ENCODE measurements at places on chromosomes 13 and 19.

DNA sequence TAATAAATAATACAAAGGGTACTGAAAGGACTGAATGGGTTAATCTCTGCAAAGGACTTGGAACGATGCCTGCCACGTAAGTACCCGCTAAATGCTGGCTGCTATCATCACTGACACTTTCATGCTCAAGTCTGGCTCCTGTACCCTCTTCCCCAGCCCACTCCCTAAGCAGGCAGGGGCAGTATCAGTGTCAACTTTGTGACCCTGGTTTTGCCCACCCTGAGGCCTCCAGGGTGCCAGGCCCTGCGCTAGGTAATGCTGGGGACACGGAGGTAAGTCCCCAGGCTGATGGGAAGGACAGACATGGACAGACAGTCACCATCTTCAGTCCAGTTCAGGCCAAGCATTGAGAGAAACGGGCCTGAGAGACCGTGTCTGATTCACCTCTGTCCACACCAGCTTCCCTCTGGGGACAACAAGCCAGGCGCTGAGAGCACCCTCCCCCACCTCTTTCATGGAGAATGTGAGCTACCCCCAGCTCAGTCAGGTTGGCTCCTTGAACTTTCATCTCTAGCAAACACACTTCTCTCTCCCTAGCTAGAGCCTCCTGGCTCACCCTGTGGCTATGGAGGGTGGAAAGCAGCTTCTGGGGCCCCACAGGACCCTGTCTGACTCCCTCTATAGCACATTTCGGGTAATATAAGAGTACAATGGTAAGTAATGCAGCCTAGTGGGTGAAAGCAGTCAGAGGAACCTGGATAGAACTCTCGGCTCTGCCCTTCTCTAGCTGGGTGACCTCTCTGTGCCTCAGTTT, 800 bp downstream of the ETFB start:
- no peak for DNase-seq

DNA sequence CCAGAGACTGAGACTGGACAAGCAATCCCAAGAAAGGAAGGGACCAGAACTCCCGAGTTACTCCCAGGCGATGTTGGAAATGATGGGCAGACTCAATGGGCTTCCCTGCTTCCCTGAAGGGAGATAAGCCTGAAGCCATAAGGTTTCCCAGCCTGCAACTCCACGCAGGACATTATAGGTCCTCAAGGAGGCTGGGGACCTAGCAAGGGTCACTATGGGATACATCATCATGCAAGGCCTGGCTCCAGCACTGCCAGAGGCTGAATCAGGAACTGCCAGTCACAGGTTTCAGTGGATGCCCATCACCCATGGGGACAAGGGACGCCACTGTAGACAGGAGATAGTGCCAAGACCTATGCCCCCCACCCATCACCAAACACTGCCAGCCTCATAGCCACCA, 338.7 kb downstream of the IRS2 start:
- no peak for DNase-seq

DNA sequence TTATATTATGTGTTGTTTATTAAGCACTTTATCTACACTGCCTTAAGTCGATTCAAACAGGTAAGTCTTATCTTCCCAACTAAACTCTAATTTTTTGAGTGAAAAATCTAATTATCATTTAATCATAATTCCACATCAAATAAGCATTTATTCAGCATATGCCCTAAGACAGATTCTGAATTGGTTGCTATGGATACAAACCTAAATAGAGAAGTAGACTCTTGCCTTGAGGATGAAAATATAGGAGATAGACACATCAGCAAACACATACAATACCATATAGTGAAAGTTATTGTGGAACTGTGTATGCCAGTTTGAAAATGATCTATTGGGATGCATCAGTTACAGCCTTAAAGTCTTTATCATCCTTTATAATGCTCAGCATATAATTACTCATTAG, 1679.9 kb downstream of the SLITRK1 start:
- DNase-seq: no peak

DNA sequence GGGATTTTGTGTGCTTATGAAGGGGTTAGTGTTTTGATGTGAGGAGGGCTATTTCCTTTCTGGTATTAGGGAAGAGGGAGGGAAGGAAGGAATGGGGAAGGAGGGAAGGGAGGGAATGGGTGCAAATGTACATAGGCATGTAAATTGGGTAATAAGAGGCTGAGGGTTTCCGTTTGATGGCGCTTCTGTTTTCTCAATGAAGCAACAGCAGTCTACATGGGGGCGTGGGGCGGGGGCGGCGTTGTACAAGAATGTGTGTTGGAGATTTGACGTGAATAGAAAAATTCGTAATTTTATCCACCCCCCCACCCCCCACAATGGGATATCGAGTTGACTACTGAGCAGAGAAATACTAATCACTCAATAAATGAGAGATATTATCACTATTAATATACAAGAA, 52.5 kb downstream of the PDS5B start:
- DNase-seq: no peak

DNA sequence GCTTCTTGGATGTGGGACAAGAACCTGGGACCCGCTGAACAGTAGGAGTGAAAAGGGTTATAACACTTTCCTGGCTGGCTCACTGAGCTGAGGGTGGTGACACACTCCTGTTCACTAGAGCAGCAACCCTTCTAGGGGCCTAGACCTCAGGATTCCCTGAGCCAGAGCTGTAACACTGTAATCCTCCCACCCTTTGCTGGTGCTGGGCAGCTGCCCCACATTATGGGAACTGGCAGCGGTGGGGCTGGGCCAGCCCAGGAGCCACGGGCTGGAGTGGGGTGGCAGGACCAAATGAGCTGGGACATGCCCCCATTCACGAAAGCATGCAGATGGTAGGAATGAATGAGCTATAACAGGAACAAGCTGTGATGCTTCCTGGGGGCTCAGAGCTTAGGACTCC, 110.6 kb downstream of the B3GLCT start:
- DNase-seq: no peak

GRCh38 chr19:45408830-45409556, 2.5 kb downstream of the POLR1G start:
- DNase-seq: no peak

GRCh38 chr13:40697711-40698110, 31.3 kb upstream of the FOXO1 start:
- DNase-seq: no peak

GRCh38 chr13:47897411-47898050, 103.5 kb downstream of the SUCLA2 start:
- peak; percentile 26 for DNase-seq

DNA sequence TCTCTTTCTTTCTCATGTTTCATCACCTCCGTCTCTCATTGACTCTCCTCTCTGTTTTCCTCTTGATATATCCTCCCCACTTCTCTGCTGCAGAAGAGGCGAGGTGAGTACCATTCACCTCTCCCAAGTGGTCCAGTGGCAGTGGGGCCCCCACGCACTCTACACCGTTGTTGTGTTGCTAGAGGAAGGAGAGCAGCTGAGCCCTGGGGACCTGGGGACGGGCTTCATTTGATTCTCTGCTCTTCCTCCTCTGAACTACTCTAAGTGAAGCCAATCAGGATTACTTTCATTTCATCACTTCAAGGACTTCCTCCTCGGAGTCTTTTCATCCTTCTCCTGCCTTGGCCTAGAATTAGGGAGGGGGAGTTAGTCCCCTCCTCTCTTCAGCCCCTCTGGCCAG, 64.6 kb downstream of the CCNE1 start:
- DNase-seq: no peak

DNA sequence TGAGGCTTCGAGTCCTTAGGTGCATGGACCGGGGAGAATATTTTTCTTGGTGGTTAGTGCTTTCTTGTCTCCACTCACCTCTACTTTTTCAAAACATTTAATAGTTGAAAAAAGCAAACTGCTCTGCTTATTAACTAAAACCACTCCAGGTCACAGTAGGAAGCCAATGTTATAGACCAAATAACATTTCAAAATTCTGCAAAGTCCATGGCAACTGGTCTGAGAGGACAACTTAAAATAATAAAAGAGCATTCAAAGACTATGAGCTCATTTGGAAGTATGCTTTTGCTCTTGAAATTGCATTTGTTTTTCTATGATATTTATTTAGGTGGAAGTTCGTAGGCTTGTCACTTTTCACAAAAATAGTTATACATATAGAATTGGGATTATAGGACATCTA, 483.0 kb downstream of the DCT start:
- no peak for DNase-seq

DNA sequence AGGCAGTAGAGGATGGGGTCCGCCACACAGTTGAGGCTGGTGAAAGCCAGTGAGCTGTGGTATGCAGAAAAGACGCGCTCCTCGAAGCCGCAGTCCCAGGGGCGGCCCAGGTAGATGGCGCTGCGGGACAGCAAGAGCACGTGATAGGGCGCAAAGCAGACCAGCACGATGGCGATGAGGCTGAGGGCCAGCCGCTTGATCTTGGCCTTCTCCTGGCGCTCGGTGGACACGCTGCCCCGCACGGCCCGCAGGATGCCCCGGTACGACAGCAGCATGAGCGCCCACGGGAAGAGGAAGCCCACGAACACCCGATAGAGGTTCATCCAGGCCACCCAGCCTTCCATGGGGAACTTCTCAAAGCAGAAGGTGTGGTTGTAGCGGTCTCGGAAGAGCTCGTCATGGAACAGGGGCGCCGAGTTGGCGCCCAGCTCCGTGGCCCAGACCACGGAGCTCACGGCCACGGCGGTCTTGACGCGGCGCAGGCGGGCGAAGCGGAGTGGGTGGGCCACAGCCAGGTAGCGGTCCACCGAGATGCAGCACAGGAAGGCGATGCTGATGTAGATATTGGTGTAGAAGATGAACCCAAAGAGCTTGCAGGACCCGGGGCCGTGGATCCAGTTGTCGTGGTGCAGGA, 6.5 kb upstream of the OPA3 start:
- peak; percentile 84 for DNase-seq

DNA sequence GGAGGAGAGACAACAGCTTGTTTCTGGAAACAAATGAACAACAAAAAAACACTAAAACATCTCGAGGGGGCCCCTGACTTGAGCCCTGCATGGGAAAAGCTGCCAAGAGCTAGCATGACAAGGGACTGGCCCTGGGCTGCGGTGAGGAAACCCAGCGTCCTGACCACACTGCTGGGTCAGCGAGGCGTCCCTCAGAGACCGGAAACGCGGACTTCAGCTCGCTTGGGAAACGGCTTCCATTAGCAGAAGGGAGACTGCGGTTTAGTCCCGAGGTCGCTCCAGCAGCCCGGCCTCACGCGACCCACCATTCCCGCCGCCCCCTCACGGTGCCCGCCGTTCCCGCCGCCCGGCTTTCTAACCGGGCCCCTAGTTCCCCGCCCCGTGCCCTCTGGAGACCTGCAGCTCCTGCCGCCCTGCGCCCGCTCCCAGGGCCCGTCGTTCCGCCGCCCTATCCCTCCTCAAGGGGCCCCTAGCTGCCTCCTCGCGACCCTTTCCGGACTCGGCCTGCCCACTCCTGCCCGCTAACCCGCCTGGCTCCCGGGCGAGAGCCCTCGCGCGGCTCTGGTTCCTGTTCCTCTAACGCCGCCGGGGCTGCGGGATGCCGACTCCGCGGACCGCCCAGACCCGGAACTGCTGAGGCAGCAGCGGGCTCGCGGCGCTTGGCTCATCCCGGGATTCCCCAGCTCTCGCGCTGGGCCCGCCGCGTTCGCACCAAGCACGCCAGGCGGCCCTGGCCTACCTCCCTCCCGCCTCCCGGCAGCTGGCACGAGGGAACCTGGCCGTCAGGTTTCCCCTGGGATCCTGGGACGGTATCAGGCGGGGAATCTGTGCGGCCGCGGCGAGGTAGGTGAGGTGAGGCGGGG, at the start of gene CCDC122:
Gene CCDC122 (minus strand): TSS at position 849 of the 863 bp plus-strand sequence. CDS start 10,364 bp downstream, outside the sequence.
- DNase-seq: peak; percentile 80

GRCh38 chr19:15197275-15197941, 3.4 kb downstream of the NOTCH3 start:
- DNase-seq: no peak

DNA sequence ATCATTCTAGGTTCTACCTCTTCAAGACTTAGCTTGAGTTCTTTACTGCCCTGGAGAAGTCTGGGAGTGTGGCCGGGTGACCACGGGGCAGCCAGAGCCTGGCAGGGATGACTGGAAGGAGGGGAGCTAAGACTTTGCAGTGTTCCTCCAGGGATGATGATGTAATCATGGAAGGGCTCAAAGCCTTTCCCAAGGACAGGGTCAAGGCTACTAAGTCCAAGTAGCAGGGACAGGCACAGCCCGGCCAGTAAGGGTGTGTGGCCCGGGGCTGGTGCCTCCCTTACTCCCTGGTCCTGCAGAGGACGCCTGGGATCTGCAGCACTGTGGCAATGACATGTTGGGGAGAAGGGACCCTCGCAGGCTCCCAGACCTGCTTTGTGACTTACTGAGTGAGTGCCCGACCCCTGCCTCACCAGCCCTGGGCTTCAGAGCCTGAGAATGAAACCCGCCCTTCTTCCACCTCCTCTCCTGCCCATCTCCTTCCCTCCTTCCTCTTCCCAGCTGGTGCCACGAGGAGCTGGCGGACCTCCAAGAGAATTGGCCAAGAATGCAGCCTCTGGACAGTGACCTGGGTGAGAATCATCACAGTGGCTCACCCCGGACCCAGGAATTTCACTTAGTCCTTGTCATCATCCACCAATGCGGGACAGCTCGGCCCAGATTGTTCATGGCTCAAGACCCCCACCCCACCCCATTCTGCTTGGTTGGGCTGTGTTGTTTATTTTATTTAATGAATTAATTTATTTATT, 15.6 kb upstream of the FBXO17 start:
- no peak for DNase-seq

GRCh38 chr13:61286148-61286745, 129.4 kb downstream of the PCDH20 start:
- DNase-seq: peak; percentile 54

DNA sequence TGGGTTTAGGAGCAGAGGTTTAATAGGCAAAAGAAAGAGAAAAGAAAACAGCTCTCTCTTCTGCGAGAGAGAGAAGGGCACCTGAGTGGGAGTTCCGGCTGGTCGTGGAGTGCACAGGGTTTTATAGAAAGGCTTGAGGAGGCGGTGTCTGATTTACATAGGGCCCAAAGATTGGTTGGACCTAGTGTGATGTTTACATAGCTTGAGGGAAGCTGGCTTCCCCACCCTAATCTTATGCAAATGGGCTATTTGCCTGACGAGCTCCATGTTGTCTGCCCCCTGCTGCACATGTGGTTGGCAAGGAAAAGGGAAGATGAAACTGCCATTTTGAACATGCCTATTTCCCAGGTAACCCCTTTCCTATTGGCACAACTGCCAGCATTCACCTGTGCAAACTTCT, 21.5 kb upstream of the MEDAG start:
- DNase-seq: no peak

DNA sequence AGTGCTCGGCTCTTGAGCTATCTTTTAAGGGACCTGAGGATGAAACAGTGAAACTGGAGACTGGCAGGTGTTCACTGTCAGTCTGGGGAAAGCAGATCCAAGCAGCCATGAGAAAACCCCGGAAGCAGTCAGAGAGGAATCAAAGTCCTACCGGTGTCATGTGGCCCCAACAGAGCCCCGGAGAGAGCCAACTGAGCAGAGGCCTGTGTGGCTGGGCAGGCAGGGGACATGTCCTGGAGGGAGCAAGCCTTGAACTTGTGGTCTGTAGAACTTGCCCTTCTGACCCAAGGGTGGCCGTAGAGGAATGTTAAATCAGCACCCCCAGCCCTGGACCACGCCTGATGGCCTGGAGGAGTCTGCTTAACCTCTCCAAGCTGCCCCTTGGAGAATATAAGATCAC, 113.7 kb upstream of the ZNF507 start:
- DNase-seq: no peak

Measured in WTC11 (cell line).